Stimulated activated CD4-positive, alpha-beta T cell treated with anti-CD3 and anti-CD28 coated beads, Interleukin-1b, Interleukin-23, amount 100 ng/mL, for 1 hour (primary cell): ENCODE measurements at places on chromosomes 1 and 21.
A peak's percentile ranks its signal among the peaks of the same experiment; 100 is the strongest.

- no peak for DNase-seq
These were observed 422 bp upstream of the RSBN1 start for GRCh38 chr1:113812661-113813135.

DNA sequence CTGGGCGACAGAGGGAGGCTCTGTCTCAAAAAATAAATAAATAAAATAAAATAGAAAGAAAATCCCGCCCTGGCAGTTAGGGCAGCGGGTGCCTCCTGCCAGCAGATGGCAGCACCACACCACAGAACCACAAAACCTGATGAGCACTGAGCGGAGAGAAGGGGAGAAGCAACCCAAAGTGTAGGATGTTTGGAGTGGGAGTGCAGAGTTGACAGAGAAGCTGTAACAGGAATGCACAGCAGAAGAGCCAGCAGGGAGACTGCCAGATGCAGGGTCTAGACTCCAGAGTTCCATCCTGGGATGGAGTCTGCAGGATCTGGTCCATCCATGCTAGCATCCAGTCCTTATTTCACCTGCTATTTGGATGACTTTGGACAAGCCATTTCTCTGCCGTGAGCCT is 29.7 kb upstream of the KIRREL1 start:
- peak; percentile 35 for DNase-seq

GRCh38 chr1:28803051-28803450 is 8.9 kb upstream of the OPRD1 start:
- no peak for DNase-seq

GRCh38 chr1:152623203-152623844 is 421 bp upstream of the LCE3A start:
- no peak for DNase-seq

- no peak for DNase-seq
These were observed 456.1 kb upstream of the ADAMTS5 start for GRCh38 chr21:27423038-27423437.

- no peak for DNase-seq
These were observed 537.5 kb downstream of the LTN1 start for GRCh38 chr21:28455253-28455600.

DNA sequence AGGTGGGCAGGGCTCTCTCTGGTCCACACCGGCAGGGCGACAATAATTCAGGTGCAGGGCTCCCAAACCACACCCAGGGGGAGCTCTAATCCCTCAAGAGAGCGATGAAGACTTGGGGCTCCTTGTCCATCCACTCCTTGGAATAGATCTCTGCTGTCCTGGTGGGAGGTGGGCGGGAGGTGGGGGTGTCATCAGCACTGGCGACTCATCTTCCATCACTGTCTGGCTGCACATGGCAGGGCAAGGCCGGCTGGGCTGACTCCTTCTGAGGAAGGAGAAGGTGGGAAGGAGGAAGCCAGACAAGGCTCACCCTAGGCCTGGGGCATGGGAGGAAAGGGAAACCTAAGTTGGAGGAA is 29.3 kb downstream of the TNNT2 start:
- DNase-seq: no peak

GRCh38 chr1:10704368-10704882 is 92.0 kb downstream of the CASZ1 start:
- no peak for DNase-seq

DNA sequence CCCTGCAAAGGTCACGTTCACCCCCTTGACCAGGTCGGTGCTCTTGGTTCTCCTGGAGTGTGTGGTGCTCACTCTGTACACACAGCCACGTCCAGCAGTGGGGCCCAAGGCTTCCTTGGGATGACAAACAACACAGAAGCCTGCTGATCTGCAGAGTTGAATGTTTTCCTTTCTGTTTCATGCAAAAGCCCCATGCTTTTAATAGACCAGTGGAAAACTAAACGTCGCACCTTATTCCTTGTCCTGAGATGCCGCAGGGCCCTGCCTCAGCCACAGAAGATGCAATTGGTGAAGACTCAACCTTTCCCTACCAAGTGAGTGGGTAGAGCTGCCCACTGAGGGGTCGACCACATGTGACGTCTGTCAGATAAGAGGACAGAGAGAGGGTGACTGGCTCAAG is 5.8 kb upstream of the PDPN start:
- no peak for DNase-seq

- no peak for DNase-seq
These were observed 48.0 kb downstream of the ACTN2 start for GRCh38 chr1:236734141-236734765.

DNA sequence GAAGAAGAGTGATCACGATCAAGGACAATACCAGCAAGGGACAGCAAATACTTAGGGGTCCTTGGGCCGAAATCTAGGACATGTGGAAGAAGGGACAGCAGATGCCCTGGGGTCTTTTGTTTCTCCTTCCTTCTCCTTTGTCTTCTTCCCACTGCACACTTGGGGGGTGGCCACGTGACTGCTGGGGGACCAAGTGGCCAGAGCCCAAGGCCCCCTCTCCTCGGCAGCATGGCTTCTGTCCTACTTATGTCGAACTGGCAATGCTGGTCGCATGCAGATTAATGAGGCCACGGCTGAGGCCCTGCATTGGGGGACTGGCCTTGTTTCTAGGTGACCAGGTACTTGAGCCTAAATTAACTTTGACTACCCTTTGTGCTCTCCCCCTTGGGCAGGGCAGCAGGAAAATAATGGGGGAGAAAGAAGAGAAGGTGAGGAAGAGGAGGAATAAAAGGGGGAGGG is 83.0 kb downstream of the GRIK3 start:
- no peak for DNase-seq

DNA sequence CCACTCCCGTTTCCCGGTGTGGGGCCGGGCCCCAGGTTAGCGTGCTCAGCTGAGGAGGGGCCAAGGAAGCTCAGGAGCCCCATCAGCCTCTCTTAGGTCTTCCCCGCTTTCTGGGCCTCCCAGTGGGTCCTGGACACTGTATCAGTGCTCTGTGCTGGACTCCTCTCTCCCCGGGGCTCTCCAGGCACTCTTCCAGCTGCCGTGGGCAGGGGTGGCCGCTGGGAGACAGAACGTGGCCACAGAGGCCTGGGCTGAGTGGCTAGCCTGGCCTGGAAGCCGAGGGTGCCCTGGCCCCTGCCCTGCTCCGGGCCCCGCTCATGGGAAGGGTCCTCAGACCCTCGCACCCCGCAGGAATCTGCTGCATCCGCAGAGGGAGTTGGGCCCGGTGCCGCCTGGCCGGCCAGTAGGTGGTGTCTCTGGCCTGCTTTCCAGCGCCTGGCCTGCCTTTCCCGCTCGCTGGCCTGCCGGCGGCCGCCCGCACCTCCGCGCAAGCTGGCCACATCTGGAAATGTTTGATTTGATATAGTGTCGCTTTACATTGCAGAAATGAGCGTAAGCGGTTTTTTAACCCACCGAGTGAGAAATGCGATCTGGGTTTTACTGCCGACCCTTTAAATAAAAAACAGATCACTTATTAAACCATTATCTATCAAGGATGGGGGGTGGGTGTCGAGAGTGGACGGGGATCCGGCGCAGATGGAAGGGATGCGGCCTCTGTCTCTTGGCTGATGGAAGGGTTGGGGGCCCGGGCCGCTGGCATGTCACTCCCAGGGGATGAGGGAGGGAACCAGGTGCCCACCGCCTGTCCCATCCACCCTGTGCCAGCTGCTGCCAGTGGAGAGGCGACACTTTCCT is 74.4 kb upstream of the TTC34 start:
- no peak for DNase-seq

DNA sequence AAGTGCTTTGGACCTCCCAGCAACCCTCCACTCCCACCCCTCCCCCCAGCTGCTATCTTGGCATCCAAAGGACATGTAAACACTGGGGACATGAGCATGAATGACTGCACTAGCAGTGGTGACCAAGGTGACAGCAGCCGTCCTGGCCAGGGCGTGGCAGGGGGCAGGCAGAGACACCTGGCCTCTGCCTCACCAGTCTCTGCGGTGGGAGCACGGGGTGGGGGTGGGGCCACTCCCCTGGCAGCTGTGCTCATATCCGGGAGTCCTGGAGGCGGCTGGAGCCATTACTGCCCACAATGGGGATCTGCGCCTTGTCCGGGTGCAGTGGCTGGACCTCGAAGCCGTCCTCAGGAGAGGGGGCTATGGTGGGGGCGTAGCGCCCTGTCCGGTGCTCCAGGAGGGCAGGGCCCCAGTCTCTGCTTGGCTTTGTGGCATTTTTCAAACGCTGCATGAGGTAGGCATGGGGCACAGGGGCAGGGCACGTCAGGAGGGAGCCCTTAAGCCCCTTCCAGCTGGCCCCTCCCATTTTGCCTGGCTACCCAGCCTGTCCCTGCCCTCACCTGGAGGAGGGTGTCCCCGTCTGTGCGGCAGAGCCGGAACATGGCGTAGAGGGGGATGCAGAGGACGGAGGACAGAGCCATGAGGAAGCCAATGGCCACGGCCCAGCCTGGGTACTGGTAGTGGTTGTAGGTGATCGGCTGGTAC is 6.0 kb downstream of the CCDC24 start:
- no peak for DNase-seq

GRCh38 chr1:116569776-116570357 is 959 bp downstream of the CD58 start:
- no peak for DNase-seq

DNA sequence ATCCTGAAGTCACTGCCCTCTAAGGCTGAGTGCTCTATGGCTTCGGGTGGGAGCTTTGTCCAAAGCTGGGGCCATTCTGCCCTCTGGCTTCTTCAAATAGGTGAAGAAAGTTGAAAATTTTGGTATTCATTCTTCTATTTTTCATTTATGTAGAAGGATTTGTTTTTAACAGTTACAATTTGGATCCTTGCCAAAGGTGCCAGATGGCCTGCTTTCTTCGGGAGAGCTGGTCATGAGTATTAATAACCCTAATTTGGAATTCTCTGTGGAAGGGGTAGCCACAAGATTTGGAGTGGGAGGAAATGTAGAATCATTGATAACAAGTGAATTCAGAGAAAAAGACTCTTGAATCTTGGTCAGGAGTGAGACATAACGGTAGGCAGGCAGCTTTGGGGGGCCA is 370.4 kb upstream of the ST6GALNAC5 start:
- no peak for DNase-seq

GRCh38 chr1:7954683-7955082 is 6.8 kb upstream of the PARK7 start:
- no peak for DNase-seq

- DNase-seq: peak; percentile 23
These were observed 27.5 kb upstream of the SLAMF6 start for GRCh38 chr1:160550572-160551034.

DNA sequence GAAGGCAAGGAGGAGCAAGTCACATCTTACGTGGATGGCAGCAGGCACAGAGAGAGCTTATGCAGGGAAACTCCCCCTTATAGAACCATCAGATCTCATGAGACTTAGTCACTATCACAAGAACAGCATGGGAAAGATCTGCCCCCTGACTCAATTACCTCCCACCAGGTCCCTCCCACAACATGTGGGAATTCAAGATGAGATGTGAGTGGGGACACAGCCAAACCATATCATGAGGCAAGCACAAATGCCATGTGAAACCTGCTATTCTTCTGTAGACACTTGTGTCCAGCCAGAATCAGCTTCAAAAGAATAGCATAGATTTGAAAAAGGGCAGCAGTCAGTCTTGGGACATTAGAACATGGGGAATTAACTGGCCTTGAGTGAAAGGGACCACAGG is 32.2 kb upstream of the UBE2U start:
- DNase-seq: no peak

- DNase-seq: no peak
These were observed 6.8 kb upstream of the TRNP1 start for GRCh38 chr1:26986658-26987057.

DNA sequence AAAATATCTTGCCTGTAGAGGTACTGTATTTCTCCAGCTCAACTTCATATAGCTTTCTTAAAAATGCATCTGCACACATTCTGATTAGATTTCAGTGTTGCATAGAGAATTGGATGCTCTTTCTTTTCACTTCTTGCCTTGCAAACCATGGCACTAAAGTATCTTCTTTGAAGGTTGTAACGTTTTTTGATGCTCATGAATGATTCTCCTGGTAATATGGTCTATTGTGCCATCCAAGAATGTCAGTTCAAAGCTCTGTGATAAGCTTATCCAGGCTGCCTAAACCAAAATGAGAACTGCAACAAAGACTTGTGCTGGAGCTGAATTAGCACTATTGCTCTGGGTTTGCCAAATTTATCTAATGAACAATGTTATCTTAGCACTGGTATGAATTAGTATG is 1.9 kb downstream of the SGIP1 start:
- no peak for DNase-seq

- DNase-seq: no peak
These were observed at the start of gene FAM3B for GRCh38 chr21:41316200-41317062. Gene FAM3B, plus strand, starts transcription at chr21:41316801. Its CDS starts 79 bp downstream, at chr21:41316880.

DNA sequence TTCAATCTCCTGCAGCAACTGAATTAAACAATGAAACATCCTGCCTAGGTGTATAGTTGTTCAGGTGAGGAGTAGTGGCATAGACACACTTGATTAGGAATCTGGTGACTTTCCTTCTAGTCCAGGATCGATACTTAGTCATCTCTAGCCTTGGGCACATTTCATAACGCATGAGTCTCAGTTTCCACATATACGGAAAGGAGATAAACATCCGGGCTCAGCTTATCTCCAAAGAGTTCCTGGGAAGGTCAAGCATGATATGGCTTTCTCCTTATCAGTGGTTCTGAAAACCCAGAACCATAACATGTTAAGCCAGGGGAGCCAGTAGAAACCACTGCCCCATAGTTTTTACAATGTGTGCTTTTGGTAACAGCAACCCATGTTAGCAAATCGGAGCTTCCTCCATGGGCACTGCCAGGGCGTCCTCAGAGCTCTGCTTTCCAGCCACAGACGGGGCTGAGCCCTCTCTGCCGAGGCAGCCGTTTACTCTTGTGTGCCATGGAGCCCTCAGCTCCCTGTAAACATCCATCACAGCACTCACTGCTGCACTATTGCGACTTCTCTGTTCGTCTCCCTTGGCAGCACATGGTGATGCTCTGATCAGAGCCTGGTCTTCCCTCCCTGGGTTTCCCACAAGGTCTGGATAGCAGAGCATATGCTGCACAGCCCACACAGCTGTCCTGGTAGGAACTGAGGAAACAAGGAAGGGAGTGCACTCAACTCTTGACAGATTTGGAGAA is 34.6 kb downstream of the RUNX1 start:
- no peak for DNase-seq

DNA sequence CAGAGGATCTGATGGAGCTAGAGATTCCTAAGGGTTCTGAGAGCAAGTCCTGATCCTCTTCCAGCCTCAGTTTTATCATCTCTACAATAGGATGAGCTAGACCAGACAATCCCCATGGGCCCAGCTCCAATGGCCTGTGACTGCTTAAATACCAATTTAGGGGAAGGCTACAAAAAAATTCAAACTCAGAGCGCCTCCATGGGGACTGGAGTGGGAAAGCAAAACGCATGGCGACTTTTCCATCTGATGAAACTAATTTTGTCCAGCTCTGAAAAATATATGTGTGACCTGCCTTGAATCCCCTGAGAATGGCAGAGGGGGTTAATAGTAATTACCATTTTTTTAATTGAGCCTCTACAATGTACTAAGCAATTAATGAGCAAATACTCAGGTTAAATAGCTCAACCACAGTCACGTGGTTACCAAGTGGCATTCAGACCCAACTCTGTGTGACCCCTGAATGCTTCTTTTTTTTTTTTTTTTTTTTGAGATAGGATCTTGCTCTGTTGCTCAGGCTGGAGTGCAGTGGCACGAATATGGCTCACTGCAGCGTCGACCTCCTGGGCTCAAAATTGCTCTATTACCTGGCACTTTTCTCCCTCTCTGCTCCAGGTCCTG is 8.4 kb downstream of the EXTL1 start:
- DNase-seq: no peak

- no peak for DNase-seq
These were observed 11.1 kb downstream of the LEMD1 start for GRCh38 chr1:205410581-205411298.
